ENCODE measurements at places on chromosomes 7 and 10.

GRCh38 chr7:130909161-130909836, 175.3 kb upstream of the KLF14 start:
- DNase-seq = no peak

GRCh38 chr10:17003151-17003550, 126.5 kb downstream of the CUBN start:
- DNase-seq = no peak

DNA sequence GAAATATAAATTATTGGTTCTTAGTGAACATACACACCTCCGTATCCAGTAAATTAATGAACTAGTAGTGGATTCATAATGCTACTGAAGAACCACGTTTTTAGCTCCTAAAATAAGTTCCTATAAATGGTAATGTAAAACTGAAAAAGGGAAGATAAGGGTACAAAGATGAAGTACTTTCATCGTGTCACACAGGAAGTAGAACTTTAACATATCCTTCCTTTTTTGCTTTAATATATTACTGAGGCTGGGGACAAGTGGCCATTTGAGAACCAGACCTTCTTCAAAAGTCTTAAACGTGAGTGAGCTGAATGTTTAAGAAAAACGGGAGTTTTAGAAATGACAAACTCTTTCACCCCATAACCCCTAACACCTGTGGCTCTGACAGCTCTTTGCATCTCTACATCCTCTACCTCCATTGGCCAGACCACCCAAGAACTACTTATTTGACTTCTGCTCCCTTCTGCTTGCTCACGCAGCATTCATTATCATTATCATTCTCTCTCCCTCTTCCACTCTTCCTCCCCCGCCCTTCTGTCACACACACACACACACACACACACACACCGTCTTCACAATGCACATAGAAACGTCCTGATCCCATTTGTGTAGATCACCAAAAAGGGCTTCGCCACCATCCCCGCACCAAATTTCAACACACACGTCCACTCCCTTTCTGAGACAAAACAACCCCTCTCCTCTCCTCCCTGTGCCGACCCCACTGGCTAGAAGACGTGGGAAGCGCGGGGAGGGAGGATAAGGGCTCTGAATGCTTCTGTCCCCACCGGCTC, 677 bp downstream of the SKAP2 start:
- DNase-seq = no peak

DNA sequence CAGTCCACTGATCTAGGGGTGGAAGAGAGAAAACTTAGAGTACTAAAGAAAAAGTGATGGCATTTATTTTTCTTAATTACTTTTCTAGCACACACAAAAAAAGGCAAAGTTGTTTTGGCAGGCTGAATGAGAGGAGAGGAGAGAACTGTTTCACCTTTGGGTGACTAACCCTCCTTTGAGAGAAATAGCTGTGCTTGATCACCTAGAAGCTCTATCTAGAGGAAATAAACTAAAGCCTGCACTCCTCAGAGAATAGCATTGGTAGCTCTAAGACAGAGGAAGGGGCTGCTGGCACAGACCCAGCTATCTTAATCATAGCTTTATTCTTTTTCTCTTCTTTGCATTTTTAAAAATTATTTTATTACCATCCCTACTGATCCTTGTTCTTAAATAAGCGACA, 6.3 kb downstream of the TMEM243 start:
- DNase-seq = no peak

DNA sequence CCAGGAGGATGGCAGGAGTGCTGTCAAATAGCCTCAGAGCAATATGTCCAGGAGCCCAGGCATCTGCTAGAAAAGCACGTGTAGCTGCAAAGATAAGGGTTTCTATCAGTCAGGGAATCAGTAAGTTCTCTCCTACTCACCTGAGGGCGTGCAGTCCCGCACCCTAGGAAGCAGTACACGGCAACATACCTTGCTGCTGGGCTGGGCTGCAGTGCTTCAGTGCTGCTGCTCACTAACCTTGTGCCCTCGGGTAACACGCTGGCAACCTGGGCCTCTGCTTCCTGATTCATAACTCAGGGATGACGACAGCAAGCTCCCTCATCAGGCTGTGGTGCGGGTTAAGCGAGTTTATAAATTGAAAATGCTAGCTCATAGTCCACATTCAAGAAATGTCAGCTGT, 29.5 kb upstream of the CCNY start:
- no peak for DNase-seq

DNA sequence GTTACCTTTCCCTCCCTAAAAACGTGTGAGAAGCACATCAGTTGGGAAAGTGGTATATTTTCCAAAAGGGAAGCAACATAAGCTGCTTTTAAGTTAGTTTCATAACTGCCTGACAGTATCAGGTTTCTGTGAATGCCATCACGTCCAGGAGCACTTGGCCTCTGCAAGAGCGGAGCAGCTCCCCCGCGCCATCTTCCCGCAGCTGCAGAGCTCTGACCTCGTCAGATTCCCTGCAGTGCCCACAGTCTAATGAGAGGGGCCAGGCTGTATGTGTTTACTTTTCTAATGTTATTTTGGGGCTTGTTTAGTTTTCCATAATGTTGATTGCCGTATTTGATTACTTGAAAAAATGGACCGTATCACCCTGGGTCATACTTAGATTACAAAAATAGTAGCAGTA, 74.2 kb downstream of the MGMT start:
- DNase-seq = no peak

- no peak for DNase-seq
Measured at GRCh38 chr7:123348690-123349089, 148.9 kb upstream of the SLC13A1 start.

DNA sequence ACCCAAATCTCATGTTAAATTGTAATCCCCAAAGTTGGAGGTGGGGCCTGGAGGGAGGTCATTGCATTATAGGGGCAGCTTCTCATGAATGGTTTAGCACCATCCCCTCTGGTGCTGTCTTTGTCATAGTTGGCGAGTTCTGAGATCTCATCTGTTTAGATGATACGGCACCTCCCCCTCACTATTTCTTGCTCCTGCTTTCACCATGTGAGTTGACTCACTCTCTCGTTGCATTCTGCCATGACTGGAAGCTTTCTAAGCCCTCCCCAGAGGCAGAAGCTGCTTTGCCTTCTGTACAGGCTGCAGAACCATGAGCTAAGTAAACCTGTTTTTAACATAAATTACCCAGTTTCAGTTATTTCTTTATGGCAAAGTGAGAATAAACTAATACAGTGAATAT, 18.9 kb upstream of the ZNF138 start:
- DNase-seq = no peak

DNA sequence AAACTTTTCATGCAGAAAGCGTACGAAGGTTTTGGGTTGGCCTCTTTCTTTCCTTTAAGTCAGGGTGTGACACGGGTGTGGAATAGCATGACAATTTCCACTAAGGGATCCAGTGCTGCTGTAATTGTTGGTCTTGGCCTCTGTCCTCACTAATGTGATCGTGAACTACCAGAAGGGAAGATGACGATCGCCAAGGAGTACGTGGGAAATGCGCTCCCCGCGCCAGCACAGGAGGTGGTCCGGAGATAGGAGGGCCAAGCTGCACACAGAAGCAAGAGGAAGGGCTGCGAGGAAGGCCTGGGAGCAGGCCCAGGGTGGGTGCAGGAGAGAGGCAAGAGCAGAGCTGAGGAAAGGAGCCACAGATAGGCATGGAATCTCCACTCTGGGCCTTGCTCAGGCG, 79.7 kb upstream of the PODXL start:
- DNase-seq = no peak

GRCh38 chr10:100289641-100290040, 3.2 kb upstream of the BLOC1S2 start:
- DNase-seq = no peak

- DNase-seq = no peak
Measured at GRCh38 chr7:157440346-157441022, 103.7 kb downstream of the DNAJB6 start.

- DNase-seq = no peak
Measured at GRCh38 chr7:145030754-145031153, 194.9 kb upstream of the TPK1 start.
